Sigmoid colon (tissue), 7 donors: ENCODE measurements at places on chromosomes 6 and 20. TPM values are rescaled to one million over a fixed set of nuclear protein-coding genes. Genes with fewer than 3 reads are reported as not detected.

The LGSN gene
- total RNA-seq = not detected

The ROS1 gene
- total RNA-seq = not detected

GRCh38 chr6:1390946-1391799, 1.8 kb downstream of the FOXF2 start:
- no peak for DNase-seq

GRCh38 chr6:99347804-99348203, 1.7 kb downstream of the FAXC start:
- no peak for DNase-seq

DNA sequence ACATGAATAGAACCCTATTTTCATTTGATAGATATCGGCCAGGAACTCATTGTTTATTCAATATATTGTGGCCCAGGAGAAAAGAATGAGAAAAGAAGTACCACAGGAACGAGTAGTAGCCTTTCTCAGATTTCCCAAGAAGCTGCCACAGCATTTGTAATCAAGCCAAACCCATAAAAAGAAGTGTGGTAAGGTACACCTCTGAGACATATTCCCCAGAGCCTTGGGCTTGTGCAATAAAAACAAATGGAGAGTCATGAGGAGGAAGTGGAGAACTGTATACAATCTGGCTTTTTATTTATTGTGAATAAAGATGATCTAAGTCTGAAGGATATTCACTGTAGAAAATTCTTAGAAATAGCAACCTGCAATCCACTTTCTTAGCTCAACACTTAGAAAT, 36.7 kb downstream of the KIF6 start:
- DNase-seq = no peak
